ENCODE measurements at places on chromosomes 12 and 14. TPM values are rescaled to one million over a fixed set of nuclear protein-coding genes. Genes with fewer than 3 reads are reported as not detected.
A peak's percentile ranks its signal among the peaks of the same experiment; 100 is the strongest.

GRCh38 chr14:22524115-22524783, 64.8 kb downstream of the DAD1 start:
- no peak for DNase-seq

DNA sequence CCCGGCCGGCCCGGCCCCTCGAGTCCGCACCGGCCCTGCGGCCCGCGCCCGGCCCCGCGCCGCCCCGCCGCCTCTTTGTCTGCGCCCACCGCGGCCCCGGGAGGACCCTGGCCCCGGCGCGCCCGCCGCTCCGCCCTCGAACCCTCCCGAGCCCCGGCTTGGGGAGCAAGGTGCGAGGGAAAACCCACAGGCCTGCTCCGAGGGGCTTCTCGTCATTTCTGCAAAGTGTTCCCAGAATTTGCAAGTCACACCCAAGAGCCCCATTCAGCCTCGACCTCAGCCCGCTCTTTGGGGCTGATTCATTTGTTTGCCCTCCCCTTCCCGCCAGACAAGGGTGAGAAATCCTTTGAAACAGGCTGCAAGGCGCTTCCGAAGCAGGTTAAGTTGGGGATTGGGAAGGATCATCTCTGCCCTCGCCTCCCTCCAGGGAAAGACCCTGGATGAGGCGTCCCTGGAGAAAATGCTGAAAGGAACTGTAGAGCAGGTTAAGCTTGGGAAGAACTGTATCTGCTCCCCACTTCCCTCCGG, 325 bp upstream of the CLIP1 start:
- peak; percentile 54 for DNase-seq

- no peak for DNase-seq
These were observed 1041.8 kb downstream of the VRK1 start for GRCh38 chr14:97838986-97839385.

- no peak for DNase-seq
These were observed 43.1 kb downstream of the DNAH10 start for GRCh38 chr12:123805173-123805572.

GRCh38 chr14:93006567-93007051, 83.7 kb downstream of the CHGA start:
- no peak for DNase-seq

DNA sequence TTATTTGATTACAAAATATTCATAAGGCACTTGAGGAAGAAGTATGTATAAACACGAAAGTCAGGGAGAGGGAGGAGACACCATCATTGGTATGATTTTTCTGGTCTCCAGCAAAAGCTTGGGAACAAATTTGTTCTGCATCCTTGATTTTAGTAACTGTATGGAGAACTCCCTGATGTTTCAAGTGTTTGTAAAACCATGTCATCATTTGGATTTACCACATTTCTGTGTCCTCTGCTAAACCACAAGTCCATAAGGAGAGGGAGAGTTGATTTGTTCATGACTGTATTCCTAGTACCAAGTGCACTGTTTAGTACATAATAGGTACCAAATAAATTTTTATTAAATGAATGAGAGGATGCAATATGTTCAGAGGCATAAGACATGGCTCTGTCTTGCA, 181.1 kb downstream of the BTG1 start:
- no peak for DNase-seq

DNA sequence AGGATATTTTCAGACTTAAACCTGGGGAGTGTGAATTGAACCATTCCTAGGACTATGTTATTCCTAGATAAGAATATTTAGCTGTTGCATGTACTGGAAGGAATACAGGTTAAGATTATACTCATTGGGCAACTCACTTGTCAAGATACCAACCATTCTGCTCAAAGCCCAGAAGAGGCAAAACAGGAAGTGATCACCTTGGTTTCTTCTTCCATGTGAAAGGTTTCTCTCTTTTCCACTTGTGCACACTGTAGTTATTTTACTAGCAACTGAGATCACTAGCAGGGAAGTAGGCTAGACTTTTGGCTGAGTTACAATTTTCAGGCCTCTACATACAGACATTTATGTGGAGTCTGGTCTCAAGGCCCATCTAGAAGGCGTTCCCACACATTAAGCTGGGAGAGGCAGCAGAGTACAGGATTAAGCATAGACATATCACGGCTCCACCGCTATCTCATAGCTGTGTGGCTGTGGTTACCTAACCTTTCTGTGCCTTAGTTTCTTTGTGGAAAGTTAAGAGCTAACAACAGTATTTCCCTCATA, 83.9 kb upstream of the FERMT2 start:
- DNase-seq: no peak

DNA sequence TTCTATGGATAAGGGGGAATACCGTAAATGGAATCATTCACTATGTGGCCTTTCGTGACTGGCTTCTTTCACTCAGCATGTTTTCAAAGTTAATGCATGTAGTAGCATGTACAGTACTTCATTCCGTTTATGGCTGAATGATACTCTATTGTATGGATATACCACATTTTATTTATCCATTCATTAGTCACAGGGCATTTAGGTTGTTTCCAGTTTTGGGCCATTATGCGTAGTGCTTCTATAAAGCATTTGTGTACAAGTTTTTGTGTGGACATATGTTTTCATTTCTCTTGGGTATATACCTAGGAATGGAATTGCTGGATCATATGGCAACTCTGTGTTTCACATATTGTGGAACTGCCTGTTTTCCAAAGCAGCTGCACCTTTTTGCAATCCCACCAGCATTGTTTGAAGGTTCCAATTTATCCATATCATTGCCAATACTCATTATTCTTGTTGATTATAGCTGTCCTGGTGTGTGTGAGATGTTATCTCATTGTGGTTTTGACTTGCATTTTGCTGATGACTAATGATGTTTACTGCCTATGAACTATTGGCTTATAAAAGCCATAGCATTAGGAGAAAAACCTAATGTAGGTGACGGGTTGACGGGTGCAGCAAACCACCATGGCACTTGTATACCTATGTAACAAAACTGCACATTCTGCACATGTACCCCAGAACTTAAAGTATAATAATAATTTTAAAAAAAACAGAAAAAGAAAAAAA, 45.5 kb downstream of the ATF7IP start:
- DNase-seq: no peak

GRCh38 chr14:84543859-84544258, 986.1 kb upstream of the FLRT2 start:
- no peak for DNase-seq

- peak; percentile 36 for DNase-seq
These were observed 9.2 kb upstream of the NUAK1 start for GRCh38 chr12:106147956-106148355.

DNA sequence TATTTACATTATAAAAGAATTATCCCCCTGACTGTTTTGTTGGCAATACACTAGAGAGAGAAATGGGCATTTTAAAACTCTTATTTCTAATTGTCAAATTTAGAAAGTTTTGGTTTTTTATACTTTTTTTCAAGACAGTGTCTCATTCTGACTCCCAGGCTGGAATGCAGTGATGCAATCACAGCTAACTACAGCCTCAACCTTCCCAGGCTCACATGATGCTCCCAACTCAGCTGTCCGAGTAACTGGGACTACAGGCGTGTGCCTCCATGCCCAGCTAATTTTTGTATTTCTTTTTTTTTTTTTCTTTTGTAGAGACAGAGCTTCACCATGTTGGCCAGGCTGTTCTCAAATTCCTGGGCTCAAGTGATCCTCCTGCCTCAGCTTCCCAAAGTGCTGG, 8.3 kb upstream of the OR11H6 start:
- no peak for DNase-seq

GRCh38 chr12:119115296-119115905, 63.3 kb upstream of the HSPB8 start:
- DNase-seq: no peak

- peak; percentile 42 for DNase-seq
These were observed 58.6 kb downstream of the SLC38A1 start for GRCh38 chr12:46209914-46210872.

DNA sequence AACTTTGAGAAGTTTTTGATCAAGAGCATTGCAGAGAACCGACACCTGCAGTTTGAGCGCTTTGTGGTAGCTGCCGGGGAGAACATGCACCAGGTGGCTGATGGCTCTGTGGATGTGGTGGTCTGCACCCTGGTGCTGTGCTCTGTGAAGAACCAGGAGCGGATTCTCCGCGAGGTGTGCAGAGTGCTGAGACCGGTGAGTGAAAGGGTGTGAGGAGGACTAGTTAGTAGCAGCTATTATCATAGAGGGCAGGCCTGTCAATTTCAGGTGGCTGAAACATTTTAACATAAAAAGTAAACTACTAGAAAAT, 27.0 kb upstream of the HIGD1C start:
- DNase-seq: peak; percentile 34

- no peak for DNase-seq
These were observed 66.0 kb downstream of the CDC42BPB start for GRCh38 chr14:102991376-102991775.

DNA sequence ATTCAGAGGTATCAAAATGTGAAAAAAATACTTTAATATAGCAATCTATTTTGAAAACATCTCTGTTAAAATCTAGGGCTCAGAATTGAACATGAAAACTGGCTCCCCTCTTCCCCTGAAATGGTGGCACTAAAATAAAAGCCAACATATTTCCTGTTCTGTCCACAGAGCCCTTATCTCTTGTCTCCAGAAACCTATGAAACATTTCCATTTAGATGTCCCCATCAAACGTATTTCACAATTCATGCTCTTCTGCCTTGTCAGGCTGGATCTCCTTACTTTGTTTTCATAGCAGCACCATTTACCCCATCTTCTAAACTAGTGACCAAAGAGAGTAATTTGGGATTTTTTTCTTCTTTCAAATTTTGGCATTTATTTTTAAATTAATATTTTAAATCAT, 42.4 kb downstream of the PDE3A start:
- no peak for DNase-seq

DNA sequence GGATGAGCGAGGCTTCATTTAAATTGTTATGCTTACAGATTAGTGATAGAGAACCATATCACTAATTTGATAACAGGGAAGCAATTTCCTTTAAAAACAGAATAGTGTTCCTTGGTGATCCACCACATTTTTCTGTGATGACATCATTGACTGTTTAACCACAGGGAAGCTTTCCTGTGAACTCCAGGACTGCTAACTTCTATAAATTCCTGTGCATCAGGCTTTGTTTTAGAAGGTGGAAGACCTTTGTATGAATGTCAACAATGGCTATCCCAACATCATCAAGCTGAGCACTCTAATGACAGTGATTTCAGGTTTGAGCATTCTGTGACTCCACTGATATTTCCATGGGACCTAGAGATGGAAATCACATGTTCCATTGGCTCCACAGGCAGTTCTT, 177.1 kb downstream of the RMST start:
- DNase-seq: no peak

DNA sequence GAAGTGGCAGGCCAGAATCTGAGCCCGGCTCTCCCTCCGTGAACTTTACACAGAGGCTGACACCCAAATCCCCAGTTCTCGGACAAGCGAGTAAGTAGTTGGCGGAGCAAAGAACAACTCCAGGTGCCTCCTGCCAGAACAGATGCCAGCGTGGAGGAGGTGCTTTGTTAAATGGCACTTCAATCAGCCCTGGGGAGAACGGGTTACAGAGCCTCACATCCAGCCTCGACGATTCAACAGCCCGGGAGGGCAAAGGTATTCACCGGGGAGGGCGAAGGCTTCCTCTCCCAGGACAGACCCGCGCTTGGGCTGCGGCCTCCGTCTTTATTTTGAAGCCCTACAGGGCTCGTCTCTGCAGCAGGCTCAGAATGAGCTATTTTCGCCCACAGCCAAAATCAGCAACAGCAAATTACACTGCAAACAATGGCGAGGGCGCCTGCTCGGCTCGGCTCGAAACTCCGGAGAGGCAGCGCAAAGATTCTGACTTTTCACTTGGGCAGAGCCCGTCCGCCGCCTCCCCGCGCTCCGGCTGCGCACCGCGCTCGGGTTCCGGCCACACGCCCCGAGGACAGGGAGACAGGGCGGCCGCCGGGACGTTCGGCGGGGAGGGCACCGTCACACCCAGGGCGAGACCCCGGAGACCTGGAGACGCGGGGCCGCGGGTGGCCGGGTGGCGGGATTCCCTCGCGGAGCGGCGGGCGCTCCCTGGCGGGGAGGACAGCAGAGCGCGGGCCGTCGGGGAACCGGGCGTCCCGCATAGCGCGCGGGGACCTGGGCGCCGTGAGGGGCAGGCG, 811 bp downstream of the TMCC3 start:
- peak; percentile 62 for DNase-seq

DNA sequence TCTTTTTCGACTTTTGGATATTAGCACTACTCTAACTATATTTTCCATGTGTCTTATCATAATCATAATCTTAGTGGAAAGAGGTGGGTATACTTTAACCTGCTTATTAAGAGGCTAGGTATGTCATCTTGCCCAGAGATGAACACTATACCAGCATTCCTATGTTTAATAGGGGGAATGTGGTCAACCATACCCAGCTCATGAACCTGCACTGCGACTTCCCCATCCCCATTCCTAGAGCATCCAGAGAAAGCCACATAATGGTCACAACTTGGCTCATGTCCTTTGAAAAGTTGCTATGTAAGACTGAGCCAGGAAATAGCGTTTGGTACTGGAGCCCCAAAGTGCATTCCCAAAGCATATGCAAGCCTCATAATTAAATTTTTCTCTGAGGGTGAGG, 55.2 kb downstream of the TMCC3 start:
- DNase-seq: no peak

DNA sequence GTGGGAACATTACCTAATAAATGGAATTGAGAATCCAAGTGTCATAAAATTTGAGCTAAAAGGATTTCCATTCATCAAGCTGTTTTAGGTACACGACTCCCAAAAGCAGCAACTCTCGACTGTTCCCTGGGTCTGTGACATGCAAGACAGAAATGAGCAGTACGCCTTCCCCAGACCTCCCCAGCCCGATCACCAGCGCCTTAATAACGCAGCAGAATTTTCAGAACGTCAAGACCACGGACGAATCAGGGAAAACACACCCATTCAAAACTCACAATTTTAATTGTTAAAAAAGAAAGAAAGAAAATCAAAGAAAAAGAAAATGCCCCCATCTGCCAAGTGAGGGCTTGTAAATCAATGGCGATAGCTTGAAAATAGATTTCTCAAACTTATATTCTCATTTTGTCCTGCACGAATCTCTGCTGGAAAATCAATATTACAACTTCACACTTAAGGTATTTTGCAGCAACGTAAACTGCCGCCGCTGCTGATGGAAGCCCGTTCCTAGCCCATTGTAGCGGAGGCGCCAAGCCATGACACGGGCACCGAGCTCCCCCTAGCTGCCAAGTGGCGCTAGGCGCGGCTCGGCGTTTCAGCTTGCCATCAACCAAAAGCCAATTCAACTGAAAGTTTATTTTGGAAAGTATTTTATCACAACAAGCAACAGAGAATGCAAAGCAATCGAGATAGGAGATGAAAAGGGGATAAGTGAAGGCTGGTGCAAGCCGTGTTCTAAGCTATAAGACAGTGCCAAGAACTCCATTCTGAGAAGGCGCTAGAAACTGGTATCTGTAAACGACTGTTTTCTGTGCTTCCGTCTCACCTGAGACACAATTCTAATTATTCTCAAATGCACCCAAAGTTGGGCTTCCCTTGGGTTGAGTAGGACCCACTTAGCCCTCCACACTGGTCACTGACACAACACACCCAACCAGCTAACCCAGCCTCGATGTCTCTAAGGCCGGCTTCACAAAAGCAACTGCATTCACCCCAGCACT, 5.5 kb downstream of the BCL11B start:
- DNase-seq: peak; percentile 87

GRCh38 chr12:28933176-28933575, 215.9 kb upstream of the FAR2 start:
- no peak for DNase-seq

Gene KCNK13
- 0.29 TPM for total RNA-seq

Gene DHRS2
- total RNA-seq: not detected

Gene SERPINA12
- not detected for total RNA-seq

Gene NFATC4
- 25.2 TPM for total RNA-seq

Gene DGKA
- 97.0 TPM for total RNA-seq

Gene ANKS1B
- 22.2 TPM for total RNA-seq

Gene ZDHHC22
- total RNA-seq: 1.7 TPM

Gene CRIP1
- 41.3 TPM for total RNA-seq

Gene SMIM41
- 0.41 TPM for total RNA-seq

Gene MSRB3
- total RNA-seq: 154 TPM
